ENCODE measurements at places on chromosomes 1 and 21. TPM values are rescaled to one million over a fixed set of nuclear protein-coding genes. Genes with fewer than 3 reads are reported as not detected.

GRCh38 chr1:67607699-67608098 is 77.3 kb upstream of the GADD45A start:
- DNase-seq: no peak

GRCh38 chr1:90748668-90749067 is 31.6 kb upstream of the BARHL2 start:
- no peak for DNase-seq

DNA sequence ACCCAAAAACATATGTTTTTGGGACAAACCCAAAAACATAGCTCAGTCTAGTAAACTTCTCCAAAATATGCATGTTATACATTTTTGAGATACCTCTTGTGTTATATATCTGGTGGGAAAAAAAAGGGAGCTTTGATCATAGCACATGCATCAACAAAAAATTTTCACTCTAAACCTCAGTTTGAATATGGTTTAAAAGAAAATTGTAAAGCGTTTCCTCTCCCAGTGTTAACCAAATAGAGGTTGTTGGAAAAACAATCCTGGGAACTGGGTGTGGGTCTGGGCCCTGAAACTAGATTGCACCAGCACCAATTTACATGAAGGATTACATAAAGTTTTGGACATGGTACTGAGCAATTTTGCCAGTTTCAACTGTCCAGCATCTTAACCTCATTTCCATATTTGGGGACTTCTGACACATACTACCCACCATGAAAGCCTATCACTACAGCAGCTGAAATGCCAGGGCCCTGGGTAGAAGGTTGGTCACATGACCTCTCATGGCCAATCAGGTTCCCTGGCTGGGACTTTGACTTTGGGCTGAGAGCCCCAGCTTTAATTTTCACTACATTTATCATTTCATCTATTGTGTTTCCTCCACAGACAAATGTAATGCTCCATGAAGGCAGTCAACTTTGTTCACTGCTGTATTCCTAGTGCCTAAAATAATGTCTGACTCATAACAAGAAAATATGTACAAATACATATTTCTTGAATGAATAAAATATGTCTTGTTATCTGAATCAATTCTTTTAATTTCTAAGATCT is 150.7 kb downstream of the SETD4 start:
- DNase-seq: no peak

- DNase-seq: no peak
These were observed 26.6 kb downstream of the CLIC6 start for GRCh38 chr21:34695434-34695833.

- DNase-seq: peak; percentile 19
These were observed 208.8 kb upstream of the USP25 start for GRCh38 chr21:15520811-15521643.

DNA sequence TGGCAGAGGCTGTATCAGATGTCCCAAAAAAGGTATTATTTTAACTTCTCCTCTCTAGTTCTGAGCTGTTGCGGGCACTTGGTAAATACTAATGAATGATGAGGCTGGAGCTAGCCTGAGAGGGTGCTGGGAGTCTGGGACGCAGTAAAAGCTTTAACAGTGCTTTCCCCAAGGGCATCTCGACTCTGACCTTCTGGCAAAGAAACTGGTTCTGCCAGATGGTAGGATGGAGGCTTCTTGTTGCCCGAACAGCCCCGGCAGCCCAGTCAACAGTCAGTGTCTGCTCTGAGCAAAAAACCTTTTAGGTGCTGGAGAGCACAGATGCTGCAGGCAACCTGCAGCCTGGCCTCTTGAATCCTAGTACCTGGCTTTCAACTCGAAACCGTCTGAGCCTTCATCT is 2.5 kb upstream of the PNRC2 start:
- DNase-seq: no peak

- DNase-seq: no peak
These were observed 123.1 kb downstream of the AKT3 start for GRCh38 chr1:243726806-243727502.

- DNase-seq: no peak
These were observed 15.0 kb upstream of the PWP2 start for GRCh38 chr21:44092211-44092610.

DNA sequence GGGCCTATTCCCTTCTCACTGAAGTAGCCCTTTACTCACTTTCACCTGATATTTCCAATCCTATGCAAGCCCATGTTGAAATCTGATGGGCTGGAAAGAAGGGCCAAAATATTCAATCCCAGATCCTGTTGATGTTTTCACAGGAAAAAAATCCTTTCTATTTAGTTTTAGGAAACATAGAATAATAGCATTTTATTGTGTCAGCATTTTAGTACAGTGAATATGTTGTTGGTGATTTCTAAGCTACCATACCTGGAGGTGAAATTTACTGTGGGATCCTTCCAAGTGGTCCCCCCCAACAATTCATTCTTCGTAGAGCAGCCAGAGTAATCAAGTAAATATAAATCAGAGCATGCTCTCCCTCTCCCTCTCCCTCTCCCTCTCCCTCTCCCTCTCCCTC is 3.4 kb upstream of the UBE2U start:
- DNase-seq: no peak

DNA sequence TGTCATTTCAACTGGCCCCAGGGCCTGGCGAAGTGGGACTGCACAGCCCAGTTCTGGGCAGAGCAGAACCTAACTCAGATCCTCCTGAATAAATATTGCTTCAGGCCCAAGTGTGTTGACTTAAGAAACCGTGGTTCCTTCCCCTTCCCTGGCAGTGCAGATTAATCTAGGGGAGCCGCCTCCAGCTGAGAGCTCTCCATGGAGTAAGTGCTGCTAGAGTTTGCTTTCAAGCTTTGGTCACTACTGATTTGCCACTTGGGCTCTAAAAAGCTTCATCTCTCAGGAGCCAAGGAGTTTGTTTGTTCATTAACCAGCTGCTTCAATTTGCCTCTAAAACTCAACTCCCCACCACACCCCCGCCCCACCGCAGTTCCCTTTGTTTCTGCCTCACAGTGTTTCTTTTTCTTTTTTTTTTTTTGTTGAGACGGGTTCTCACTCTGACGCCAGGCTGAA is 112.1 kb downstream of the DTL start:
- DNase-seq: peak; percentile 45

GRCh38 chr1:7501723-7502603 is 269.1 kb upstream of the VAMP3 start:
- DNase-seq: no peak

- no peak for DNase-seq
These were observed 188.9 kb downstream of the NRIP1 start for GRCh38 chr21:14875704-14876523.

GRCh38 chr1:156083800-156084790 is 1.8 kb upstream of the MEX3A start:
- DNase-seq: no peak

DNA sequence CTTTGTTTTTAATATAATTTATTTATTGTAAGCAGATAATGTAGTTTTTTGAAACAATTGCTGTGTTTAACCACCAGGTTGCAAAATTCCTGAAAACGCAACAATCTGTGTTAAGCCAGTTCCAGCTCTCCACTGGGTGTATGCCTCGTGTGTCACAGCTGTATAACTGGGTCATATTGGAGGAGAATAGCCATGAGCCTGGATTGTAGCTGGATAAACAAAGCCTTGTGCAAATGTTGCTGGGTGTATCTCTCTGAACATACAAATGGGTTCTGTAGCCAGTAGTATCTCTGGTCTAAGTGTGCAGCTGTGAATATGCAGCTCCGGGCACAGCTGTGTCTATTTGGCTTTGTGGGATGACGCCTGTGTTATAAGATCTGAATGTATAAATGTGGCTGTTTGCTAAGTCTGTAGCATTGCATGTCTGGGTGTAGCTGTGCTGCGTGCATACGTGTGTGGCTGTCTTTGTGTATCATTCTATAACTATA is 2.8 kb downstream of the TCEA3 start:
- no peak for DNase-seq

DNA sequence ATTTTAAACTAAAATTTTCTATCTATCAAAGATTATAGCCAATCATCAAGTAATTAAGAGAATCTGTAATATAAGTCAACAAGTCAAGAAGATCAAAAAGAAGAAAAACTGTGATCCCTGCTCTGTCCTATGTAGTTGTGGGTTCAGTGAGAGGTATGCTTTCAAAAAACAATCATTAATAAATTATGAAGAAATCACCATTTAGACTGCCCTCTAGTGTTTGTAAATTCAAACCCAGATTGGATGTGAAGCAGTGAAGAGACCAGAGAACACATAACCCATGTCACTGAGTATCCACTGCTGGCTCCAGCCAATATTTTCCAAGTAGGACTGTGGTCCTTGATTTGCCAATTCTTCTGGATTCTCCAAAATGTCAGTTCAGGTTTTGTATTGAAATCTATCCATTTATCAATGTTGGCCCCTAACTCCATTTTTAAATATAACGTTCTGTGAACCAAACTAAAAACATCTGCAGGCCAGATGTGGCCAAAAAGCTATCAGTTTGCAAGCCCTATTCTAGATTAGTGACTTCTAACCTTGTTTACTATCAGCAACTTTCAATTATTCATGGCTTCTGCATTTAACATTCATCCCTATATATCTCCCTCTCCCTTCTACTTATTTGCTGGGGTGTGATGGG is 467.5 kb upstream of the CXADR start:
- DNase-seq: no peak

DNA sequence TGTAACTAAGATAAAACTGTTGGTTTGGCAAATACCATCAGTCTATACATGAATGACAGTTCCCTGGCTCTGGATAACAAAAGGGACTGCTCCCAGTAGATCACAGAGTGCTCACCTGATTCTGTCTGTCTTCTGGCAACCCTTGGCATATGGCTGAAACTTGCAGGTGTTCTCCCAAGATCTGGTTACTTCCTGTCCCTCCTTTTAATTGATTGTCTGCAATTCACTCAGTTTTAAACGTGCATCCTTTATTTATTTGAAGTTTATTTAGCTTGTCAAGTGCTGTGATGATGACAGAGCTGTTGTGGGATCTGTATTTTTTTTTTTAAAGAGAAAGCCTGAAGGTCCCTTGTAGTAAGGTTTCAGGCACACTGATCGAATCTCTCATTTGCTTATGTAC is 3.4 kb downstream of the KCNA3 start:
- DNase-seq: no peak

DNA sequence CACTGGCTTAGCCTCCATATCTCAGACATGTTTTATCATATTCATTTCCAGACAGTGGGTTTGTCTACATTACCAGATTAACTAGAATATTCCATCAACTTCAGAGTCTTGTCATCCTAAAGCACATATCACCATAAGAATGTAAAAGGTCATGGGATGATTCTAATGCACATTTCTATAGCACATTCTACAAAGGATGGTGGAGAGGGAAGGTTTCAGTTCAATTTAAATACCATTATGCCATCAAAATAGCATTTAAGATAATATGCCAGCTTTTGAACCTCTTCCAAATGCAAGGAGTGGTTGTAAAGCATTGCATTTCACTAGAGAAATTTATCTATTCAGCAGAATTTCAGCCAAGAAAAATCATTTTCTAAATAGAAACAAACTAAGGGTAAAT is 970.5 kb downstream of the TTLL7 start:
- no peak for DNase-seq

GRCh38 chr21:40566486-40566885 is 280.5 kb downstream of the DSCAM start:
- no peak for DNase-seq

- DNase-seq: no peak
These were observed 379.4 kb upstream of the RUNX1 start for GRCh38 chr21:35428489-35428888.

DNA sequence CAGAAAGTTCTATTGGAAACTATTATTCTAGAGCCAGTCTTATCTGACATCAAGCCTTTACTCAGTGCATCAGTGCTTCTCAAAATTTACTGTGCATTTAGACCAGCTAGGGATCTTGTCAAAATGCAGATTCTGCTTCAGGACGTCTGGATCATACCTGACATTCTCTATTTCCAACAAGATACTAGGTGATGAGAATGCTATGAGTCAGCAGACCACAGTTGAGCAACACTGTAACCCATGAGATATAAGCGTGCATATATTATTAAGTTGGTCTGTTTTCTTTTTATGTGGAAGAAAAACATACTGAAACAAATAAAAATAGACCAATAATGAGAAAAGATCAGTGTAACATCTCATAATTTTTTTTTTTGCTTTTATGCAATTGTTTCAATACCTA is 40.4 kb upstream of the KCNH1 start:
- DNase-seq: no peak

- DNase-seq: no peak
These were observed 4.8 kb upstream of the SPRR5 start for GRCh38 chr1:152942161-152942560.

GRCh38 chr1:35382107-35382506 is 113.6 kb downstream of the ZMYM4 start:
- DNase-seq: no peak

DNA sequence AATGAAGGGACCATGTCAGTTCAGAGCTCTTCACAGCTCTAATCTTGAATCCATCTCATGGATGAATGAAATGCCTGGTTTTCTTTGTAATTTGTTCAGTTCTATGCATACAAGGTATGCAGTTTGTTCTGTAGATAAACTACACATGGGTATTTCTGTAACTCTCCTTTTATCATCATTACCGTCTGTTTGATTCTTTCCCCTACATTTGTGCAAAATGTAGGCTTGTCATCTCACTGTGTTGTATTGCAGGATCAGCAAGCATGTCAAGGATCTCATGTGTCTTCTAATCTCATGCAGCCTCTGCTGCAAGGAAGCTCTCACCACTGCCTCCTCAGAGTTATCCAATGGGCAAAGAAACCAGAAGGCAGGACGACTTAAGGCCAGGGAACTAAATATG is 79.3 kb downstream of the OLFML2B start:
- no peak for DNase-seq

- no peak for DNase-seq
These were observed 86.1 kb downstream of the DUSP10 start for GRCh38 chr1:221655766-221656305.

GRCh38 chr1:29211086-29212030 is 19.4 kb downstream of the MECR start:
- DNase-seq: no peak

GRCh38 chr1:107515702-107516101 is 374.9 kb downstream of the NTNG1 start:
- DNase-seq: no peak

- DNase-seq: no peak
These were observed 202.3 kb downstream of the HIVEP3 start for GRCh38 chr1:41716188-41717130.

The ILDR2 gene
- total RNA-seq: 7.3 TPM

The KCNA2 gene
- 0.46 TPM for total RNA-seq

The ERICH3 gene
- total RNA-seq: 0.06 TPM

The TBX19 gene
- total RNA-seq: 2.3 TPM

The SEMA4A gene
- total RNA-seq: 5.5 TPM

The DPYD gene
- total RNA-seq: 13.8 TPM

The CFHR5 gene
- total RNA-seq: not detected

The HHAT gene
- total RNA-seq: 5.9 TPM

The PTGFRN gene
- 84.4 TPM for total RNA-seq
